ENCODE measurements at places on chromosomes 6 and 20.

DNA sequence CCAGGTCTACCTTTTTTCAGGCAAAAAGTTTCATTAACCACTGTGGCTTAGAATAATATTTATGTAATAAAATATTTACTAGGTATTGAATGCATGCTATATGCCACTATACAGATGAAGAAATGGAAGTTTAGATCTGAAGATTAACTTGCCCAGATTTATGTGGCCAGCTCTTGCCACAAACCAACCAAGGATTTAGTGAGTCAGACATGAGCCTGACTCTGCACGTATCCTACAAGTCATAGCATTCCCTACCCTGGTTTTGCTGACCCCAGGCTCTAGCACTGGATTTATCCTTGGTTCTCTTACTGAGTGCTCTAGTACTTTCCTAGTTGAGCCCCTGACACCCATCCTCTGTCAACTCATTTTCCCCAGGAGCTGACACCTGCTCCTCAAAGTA, 75.4 kb downstream of the ANKEF1 start:
- DNase-seq, result no peak

GRCh38 chr6:45423111-45423823, 45.5 kb upstream of the SUPT3H start:
- no peak for DNase-seq

- no peak for DNase-seq
Observed at GRCh38 chr20:37504404-37505096, 16.5 kb upstream of the NNAT start.

DNA sequence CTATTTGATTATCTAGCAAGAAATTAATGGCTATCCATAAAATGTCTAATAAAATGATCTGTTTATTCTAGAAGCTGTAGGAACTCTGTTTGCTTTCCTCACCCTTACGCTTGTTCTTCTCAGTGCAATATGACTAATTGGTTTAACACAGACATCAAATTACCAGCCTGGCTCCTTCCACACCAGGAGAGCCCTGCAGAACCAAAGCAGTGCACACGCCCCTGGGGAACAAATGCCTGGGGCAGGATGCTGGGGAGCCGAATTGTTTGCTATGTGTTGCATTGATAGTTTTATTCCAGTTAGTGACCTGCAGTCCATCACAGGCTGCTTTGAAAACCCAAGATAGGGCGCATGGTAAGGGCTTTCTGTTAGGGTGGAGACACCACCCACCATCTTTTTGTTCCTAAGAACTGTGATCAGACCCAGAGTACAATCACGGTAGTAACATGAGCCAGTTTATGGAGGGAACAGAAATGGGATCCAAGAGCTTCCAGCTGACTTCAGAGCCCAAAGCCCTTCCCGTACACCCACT, 126.4 kb upstream of the CD93 start:
- DNase-seq, result no peak

DNA sequence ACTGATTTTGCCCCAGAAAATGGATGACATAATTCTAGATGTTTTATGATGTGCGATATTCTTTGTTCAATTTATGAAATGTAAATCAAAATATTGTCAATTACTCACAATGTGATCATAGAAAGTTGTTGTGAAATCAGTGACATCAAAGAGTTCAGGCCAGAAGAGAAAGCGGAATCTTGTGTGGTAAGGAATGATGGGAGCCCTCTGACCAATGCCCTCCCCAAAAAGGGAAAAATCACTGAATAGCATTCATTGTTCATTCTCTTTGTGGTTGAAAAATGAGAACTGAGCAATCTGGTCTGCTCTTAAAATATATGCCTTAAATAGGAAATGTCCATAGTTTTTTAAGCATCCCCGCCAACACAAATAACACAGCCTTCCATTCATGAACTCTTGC, 247.1 kb upstream of the GRIK2 start:
- DNase-seq, result no peak

DNA sequence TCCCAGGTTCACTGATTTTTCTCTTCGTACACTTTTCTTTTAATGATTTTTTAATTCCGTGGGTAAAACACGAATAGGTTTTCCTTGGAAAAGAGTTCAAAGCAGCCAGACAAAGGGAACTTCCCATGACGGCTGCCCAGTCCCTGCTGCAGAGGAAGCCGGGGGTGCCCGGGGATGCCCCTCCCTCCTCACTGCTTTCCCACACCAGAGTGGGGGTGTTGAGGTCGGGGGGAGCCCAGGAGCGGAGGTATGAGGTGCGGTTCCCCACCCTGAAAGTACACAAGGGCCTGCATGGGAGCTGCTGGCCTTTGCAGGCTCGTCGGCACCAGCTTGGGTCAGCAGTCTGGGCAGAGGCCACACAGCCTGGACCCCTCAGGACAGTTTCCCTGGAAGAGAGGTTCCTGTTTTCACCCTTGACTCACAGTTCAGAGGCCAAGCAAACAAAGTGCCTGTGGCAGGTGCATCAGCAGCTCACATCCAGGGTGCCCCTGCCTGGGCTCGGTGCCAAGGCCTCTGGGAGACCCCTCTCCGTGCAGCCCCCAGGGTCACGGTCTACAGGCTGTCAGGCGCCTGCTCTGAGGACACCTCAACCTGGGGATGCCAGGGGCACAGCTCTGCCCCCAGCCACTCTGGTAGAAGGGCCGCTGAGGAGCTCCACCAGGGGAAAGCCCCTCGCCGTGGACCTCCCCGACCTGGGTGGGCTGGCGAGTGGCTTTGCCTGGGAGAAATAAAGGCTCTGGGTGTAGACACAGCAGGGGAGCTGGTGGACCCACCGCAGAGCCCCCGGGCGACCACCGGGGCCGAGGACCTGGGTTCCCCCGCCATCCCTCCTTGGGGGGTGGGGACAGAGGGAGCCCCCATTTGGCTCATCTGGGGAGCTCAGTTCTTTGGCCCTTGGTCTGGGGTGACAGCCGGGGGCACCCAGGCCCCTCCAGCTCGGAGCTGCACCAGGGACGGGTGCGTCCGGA, 15.4 kb upstream of the CHRNA4 start:
- no peak for DNase-seq

GRCh38 chr6:131602781-131603312, 25.2 kb downstream of the MED23 start:
- DNase-seq, result no peak

GRCh38 chr20:43513931-43514647, 6.6 kb downstream of the L3MBTL1 start:
- DNase-seq, result peak; percentile 89

GRCh38 chr20:3543901-3544507, 73.2 kb downstream of the ATRN start:
- no peak for DNase-seq

GRCh38 chr20:37439223-37439933, 81.7 kb upstream of the NNAT start:
- no peak for DNase-seq

DNA sequence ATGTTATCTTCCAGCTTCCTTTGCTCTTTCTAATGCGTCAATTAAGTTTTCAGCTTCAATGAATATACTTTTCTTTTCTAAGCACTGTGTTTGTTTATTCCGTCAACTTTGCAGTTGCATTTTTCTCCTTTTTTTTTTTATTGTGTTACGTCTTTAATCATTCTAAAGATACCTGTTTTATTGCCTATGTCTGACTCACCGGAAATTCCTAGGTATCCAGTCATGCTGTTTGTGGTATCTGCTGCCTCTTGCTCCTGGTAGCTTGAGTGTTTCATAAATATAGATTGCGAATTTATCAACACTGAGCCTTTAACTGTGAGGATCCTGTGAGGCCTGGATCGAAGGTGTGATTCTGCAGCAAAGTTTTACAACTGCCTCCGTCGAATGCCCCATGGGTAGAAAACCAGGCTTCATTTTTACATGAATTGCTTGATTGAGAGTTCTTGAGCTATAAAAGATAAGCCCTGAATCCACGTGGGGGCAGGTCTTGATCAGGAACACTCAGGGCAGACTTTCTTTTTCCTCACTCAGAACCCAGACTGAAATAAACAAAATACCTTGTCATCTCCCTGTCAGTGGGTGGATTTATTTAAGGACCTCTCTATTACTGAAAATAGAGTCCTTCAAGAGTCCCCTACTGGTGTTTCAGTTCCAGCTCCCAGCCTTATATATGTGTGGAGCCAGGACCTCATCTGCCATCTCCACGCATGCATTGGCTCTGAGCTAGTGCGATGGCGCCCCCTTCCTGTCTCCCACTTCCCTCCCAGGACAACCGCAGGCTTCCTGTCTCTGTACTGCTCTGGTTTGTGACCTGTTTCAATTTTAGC, 60.1 kb upstream of the LRRC1 start:
- DNase-seq, result no peak

GRCh38 chr6:139173172-139173571, 38.3 kb downstream of the HECA start:
- DNase-seq, result no peak

- DNase-seq, result no peak
Observed at GRCh38 chr20:9353180-9353915, 161.0 kb upstream of the LAMP5 start.

DNA sequence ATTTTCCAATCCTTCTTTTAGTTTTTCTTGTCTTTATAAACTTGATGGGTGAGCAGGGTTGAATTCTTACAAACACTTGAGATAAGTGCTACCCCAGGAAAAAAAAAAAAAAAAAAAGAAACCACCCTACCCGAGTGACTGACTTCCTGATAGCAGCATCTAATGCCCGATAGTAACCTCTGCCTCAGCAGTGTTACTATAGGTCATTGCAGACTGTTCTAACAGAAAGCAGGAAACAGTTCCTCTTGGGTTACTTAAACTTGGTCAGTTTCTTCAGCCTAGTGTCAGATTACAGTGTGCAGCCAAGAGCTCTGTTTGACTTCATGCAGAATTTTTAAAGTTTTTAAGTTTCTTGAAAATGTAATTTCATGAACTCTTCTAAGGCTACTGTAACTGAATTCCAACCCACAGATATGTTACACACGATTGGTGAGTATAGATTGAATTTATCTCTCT, 2.1 kb downstream of the MYLIP start:
- DNase-seq, result peak; percentile 55

DNA sequence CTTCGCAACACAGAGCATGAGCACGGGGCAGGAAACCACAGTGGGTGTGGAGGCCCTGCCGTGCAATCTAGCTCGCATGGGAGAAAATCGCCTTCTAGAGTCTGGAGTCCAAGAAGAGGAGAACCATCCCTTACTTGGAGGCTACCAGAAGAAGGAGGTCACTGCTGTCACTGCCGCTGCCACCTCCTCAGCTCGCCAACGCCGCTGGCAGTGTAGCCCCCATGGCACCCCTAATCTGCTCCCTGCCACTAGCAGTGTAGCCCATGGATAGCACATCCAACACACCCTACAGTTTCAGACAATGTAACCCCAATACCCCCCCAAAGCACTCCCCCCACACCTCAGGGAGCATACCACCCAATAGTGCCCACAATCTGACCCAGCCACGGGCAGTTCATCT, 438.0 kb upstream of the ZNF337 start:
- no peak for DNase-seq

GRCh38 chr6:24740861-24741260, 21.9 kb upstream of the C6orf62 start:
- no peak for DNase-seq

GRCh38 chr6:106684011-106684410, 54.6 kb downstream of the QRSL1 start:
- DNase-seq, result no peak

- DNase-seq, result no peak
Observed at GRCh38 chr6:109229536-109229935, 134.2 kb downstream of the CEP57L1 start.

GRCh38 chr20:23093613-23094012, 7.5 kb upstream of the CD93 start:
- no peak for DNase-seq

DNA sequence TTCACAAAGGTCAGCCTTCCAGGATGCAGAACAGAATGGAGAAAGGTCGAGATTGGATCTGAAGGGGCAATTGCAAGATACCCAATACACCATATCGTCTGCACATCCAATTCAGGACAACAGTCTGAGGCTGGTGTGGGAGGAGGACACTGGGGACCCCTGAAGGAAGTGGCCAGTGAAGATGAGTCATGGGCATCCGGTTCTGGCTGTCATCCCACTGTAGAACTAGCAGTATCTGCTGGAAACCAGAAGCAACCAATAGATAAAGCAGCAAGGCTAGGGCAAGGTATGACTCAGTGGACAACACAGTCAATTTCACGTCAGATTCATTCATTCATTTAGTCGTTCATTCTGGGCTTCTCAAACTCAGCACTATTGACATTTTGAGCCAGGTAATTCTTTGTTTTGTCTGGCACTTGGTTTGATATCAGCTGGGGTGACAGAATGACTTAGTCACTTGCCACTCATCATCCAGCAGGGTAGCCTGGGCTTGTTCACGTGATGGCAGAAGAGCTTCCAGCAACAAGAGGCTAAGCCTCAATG, 30.3 kb upstream of the SHLD1 start:
- no peak for DNase-seq

DNA sequence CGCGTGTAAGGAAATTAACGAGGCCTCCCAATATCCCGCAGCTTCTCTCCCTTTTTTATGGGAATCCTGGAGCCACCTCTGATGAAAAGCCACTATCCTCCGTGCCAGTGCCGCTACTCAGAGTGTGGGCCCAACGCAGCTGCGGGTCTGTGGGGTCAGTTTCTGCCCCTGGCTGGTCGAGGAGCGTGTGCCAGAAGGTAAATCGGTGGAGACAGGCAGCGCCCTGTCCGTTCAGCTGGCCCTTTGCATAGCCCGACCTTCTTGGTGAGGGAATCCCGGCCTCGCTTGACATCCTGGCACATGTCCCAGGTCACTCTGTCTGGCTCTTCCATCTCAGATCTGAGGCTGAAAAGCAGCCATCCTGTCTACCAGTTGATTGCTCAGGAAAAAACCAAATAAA, 4.6 kb downstream of the THBS2 start:
- no peak for DNase-seq

- DNase-seq, result no peak
Observed at GRCh38 chr6:129771678-129772077, 61.7 kb upstream of the ARHGAP18 start.

GRCh38 chr6:9172096-9172495, 736.8 kb upstream of the SLC35B3 start:
- no peak for DNase-seq

DNA sequence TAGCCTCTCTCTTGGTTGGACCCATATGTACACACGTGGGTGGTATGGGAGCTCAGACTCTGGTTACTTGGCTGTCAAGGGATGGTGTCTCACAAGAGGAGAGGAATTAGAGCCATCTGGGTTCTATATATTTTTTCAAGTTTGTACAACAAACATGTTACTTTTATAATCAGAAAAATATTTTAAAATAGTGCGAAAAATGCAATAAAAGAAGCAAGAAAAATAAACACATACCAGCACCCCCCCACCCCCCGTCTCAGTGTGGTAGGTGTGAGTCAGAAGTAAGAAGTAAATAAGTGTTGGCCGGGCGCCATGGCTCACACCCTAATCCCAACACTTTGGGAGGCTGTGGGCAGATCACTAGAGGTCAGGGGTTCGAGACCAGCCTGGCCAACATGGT, 2.1 kb upstream of the TIAM2 start:
- no peak for DNase-seq

- DNase-seq, result no peak
Observed at GRCh38 chr6:163648868-163649267, 234.3 kb downstream of the QKI start.

GRCh38 chr6:147417954-147418353, 90.5 kb upstream of the SAMD5 start:
- no peak for DNase-seq

GRCh38 chr6:107230024-107230423, 114.7 kb upstream of the BEND3 start:
- no peak for DNase-seq

Measured in effector memory CD8-positive, alpha-beta T cell (primary cell).